Activated CD4-positive, alpha-beta T cell treated with anti-CD3 and anti-CD28 coated beads for 1 hour (primary cell): ENCODE measurements at places on chromosomes 3 and 15.

- DNase-seq = no peak
Measured at GRCh38 chr3:72287956-72288355, 503.0 kb upstream of the PROK2 start.

DNA sequence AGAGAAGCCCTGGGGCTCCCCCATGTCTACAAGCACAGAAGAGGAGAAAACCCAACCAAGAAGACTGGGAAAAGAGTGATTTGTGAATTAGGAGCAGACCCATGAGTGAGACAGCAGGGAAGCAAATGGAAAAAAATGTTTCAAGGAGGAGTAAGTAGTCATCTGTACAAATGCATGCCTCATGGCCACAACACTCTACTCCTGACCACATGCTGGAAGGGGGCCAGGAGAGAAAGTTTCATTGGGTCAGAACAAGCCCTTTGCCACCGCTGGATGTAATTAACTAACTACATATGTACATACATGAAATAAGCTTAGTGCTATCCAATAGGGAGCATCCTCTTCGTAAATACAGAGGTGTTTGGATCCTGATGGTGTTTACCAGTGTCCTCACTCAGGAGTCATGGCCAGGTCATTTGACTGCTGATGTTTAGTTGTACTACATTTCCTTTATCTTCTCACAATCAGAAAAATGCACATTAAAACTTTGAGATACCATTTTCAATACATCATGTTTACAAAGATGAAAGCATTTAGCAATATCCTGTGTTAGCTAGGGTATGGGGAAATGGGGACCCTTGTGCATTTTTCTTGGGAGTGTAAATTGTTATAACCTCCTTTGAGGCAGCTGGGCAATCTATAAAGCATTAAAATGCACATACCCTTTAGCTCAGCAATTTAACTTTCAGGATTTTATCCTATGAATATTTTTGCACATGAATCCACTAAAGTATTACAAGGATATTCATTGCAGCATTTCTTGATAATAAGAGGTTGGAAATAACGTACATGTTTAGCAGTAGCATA, 27.1 kb downstream of the CLRN1 start:
- DNase-seq = no peak

- DNase-seq = no peak
Measured at GRCh38 chr15:98612490-98613110, 35.7 kb upstream of the IGF1R start.

DNA sequence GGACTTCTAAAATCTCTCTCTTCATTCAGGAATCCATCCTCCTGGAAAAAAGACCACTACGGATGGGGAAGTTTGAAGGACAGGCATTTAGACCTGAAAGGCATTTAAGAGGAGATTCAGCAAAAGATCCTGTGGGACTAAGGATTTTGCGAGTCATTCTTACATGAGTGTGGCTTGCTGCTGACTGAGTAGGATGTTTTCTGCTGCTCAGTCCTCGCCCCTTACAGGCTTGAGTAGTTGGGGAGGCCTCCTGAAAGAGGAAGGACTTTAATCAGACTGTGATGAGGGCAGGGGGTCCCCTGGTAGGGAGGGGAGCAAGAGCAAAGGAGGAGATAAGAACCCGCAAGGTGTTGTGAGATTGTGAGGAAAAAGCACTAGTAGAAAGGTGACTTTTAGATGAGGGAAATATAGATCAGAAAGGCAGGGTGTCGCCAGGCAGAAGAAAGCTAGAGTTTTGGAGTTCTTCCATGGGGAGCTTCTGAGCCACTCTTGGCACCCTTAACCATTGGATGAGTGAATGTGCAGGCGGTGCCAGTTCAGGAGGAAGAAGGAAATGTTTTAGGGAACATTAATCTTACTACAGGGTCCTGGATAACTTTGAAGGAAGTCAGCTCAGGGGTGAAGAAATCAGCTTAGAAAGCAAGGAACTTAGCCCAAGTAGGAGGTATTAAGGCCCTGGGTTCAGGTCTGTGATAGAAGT, 171.1 kb downstream of the RORA start:
- no peak for DNase-seq

GRCh38 chr15:68091743-68092142, 37.6 kb downstream of the PIAS1 start:
- DNase-seq = no peak

GRCh38 chr3:187291001-187291511, 481 bp downstream of the MASP1 start:
- DNase-seq = no peak
